ENCODE measurements at places on chromosomes 3 and 15.
A peak's percentile ranks its signal among the peaks of the same experiment; 100 is the strongest.

DNA sequence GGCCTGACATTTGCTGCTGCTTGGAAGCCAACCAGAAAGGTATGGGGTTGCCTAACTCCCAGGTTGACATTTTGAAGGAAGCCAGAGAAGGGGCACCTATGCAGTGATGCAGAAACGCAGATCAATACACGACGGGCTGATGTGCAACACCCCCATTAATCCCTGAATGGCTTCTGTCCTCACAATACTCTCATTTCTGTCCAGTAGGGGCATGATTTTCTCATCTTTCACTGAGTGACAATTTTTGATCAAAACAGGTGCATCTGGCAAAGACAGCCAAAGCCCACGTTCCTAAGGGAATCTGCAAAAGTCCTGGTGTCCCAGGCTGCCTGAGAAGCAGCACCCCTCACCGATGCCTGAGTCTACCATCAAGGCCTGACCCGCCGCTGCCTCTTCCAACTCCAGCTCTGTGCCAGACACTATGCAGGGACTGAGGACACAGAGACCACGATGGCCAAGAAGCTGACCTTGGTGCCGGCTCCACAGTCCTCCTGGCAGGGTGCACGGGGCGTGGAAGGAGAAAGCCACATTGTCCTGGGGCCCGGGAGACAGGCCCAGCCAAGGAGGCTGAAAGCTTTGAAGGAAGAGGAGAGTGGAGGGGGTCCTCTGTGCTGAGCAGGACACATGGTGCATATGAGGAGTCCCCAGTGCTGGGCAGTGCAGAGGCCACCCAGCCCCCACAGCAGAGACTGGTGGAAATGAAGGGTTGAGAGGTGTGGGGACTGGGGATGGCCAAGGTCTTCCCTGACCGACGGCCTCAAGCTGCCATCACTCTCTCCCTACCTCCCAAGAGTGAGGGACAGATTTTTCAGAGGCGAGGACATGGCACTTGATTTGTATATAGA lies 159.6 kb downstream of the NUP210 start:
- DNase-seq: no peak

DNA sequence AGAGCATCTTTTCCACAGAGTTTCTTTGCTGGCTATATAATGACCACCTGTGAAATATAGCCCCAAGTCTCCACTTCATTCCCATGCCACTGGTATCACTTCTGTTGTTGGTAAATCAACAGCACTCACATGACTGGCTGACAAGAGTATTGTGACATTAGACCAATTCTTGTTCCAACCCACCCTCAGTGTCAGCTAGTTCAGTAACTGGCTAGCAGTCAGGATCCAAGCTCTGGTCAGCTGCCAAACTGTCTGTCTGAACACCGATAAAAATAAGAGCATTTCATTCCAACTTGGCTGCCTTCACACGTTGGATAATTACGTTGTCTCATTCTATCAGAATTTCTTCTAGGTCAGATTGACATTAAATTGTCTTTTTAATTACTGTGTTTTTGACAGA lies 166.5 kb downstream of the USP13 start:
- DNase-seq: no peak

DNA sequence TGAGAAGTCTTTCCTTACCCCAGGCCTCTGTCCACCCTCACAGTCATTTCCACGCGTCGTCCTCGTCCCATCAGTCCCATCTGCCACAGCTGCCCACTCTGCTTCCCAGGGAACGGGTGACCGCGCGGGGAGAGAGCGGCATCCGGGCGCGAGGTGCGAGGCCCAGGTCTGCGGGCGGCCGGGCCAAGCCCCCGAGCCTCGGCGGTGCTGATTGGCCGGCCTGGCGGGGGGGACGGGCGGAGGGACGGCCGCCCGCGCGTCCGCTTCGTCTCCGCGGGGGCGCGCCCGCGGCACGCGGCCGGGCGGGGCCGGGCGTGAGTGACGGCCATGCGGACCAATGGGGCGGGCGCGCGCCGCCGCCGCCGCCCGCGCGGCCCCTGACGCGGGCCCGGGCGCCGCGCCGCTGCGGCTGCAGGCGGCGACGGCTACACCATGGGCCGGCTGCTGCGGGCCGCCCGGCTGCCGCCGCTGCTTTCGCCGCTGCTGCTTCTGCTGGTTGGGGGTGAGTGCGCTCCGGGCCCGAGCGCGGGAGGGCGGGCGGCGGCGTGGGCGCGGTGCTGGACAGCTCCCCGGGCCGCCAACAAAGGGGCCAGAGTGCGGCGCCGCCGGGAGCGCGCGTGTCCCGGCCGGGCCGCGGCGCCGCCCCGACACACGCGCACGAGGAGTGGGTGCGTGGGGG lies at the start of gene PODXL2:
TSS of gene PODXL2 (plus strand) at position 398 of the 679 bp plus-strand sequence. CDS start at position 433, 35 bp downstream.
- DNase-seq: peak; percentile 18

DNA sequence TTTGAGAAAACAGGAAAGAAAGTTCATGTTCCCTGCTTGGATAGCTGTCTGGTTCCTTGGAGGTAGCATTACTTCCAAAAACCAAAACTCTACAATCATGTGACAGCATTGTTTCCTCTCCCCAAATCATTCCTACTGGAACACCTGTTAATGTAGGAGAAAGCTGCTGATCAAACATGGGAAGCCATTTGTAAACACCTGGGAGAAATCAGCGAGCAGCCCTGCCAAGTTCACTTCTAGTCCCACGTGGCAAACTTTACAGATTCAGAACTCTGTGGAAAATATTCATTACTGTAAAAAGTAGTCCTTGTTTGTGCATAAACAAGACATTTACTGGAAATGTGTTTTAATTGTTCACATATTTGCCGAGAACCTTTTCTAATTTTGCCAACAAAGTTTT lies 275.5 kb upstream of the AZI2 start:
- DNase-seq: no peak

DNA sequence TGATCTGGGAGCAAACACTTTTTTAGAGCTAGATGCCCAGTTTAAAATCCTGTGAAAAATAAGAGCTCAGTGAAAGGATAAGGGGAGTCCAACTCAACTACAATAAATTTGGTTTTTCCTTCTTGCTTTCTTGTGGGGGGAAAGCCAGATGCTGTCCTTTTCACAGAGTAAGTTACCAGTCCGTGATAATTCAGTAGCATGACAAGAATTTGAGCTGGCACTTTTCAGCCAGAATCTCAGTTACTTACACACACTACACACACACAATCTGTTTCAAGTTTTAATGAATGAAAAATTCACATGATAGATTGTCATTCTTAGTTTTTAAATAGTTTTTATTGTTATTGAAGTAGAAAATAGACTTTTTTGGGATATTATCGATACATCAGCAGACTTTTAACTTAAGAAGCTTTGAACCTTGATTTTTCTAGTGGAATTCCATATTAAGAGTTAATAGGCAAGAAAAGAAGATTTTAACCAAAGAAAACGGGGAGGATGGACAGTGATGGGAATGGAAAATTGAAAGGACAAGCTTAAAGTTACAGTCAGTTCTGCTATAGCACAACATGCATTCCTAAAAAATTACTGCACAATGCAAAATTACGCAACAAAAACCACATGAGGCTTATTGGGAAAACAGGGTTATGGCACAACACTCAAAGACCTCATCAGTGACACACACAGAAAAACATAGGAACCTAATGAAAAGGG lies 47.0 kb downstream of the PSMD6 start:
- DNase-seq: no peak

- DNase-seq: no peak
Observed at GRCh38 chr3:140342668-140343067, 335.2 kb upstream of the TRIM42 start.

GRCh38 chr3:53939813-53940212 lies 48.2 kb upstream of the SELENOK start:
- no peak for DNase-seq

DNA sequence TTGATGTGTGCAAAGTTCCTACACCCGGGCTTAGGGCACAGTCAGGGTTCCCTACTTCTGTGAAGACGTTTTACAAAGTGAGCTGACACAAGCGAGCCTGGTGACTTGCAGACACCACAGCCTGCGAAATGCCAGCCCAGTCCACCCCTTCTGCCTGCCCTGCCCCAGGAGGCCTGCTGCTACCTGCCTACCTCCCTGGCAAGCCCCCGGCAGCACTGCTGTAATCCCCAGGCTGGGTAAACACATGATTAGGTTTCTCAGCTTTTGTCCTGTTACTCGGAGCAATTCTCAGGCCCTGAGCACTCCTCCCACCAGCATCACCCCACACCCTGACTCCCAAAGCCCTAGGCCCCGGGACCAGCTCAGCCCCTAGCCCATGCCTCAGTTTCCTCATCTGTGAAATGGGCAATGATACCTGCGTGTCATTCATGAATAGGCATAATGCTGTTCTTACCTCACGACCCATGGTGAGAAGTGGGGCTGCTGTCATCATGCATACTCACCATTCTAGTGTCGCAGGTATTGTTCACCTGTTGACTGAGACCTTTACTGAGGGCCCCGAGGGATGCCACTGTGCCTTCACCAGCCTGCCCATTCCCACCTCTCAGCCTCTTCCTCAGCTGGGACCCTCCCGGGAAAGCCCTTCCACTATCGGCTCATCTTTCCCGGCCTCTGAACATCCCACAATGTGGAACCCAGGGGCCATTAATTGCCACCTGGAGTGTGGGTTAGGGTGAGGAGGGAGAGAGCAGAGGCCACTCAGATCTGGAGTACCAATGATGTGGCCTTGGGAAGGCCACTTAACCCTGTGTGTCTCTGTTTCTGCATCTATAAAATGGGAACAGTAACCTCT lies 31.5 kb upstream of the SLC6A6 start:
- DNase-seq: no peak

DNA sequence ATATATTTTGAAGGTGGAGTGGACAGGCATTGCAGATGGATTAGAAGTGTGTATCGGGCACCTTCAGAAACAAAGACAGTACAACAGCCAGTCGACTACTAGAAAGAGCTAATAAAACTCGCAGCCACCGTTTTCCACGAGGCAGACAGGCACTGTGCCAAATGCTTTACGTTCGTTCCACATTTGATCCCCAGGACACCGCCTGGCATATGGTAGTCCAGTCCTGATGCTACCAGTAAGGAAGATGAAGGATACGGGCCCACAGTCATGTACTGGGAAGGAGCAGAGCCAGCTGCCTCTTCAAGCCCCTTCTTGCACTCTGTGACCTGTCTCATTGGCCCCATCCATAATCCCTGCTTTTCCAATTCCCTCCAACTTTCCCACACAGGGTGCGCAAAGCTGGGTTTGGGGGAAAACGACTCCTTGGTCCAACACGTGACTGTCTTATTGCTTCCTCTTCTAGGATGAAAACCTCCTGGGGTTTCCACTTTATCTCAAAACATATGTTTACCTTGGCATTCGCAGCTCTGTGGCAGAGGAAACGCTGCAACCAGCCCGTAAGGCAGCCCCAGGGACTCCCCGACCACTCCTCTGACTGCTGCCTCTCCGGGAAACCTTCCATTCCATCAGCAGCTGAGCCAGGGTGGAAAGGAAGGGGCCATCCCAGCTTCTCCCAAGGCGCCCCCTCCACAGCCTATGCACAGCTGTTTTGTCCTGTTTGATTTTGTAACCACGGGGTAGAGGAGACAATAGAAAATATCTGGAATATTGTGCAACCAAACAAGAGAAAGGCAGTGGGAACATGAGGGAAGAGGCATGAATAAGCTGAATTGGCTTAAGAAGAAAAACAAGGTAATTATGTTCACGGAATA lies 107.4 kb downstream of the ADAMTS17 start:
- DNase-seq: no peak

- DNase-seq: no peak
Observed at GRCh38 chr3:196174652-196175051, 36.5 kb downstream of the ZDHHC19 start.

DNA sequence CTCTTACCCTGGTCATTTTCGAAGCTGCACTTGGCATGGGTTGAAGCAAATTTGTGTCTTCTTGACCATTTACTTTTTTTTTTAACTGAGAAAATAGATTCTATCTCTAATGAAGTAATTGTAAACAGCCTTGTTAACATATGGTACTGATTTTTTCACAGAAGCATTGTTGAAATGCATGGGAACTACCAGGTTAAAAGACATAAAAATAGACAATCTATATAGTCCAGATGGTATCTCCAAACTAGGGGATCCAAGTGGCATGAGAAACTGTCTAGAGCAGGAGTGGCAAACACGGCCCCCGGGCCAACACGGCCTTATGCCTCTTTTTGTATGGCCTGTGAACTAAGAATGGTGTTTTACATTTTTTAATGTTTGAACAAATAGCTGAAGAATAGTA lies 41.9 kb downstream of the CACNA1D start:
- no peak for DNase-seq

- no peak for DNase-seq
Observed at GRCh38 chr3:146139586-146140110, 21.3 kb downstream of the PLOD2 start.

All from activated gamma-delta T cell treated with Interleukin-2 at 50 U/mL for 16 hours (primary cell).